ENCODE measurements at places on chromosomes 6 and 20.
A peak's percentile ranks its signal among the peaks of the same experiment; 100 is the strongest.

DNA sequence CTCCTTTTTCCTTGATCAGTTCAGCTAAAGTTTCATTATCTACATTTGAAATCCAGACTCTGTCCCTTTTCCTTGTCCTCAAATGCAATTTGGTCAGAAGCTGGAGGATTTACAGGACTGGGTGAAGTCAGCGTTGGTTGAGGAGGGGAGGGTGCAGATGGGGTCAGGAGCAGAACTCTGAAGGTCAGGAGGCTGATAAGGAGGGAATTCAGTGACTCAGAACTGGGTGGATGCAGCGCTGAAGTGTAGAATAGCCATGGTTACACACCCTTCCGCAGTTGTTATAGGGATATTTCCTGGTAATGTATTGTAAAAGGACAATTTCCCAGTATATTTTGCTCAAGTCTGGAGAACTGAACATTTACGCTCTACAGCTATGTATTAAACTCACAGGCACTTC is 133.1 kb upstream of the FOXA2 start:
- DNase-seq: no peak

DNA sequence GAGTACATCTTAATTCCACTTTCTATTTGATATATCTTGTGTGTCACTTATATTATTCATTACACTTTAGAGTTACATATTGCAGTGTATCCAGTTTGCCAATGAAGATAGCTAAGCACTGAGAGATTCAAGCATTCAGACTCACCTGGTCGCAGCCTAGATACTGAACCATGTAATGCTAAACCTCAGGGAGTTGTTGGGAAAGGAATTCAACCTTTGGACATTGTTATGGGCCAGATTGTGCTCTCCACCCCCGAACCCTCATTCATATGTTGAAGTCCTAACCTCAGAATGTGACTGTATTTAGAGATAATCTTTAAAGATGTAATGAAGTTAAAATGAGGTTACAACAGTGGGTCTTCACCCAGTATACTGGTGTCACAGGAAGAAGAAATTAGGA is 13.8 kb upstream of the KIF16B start:
- DNase-seq: no peak

DNA sequence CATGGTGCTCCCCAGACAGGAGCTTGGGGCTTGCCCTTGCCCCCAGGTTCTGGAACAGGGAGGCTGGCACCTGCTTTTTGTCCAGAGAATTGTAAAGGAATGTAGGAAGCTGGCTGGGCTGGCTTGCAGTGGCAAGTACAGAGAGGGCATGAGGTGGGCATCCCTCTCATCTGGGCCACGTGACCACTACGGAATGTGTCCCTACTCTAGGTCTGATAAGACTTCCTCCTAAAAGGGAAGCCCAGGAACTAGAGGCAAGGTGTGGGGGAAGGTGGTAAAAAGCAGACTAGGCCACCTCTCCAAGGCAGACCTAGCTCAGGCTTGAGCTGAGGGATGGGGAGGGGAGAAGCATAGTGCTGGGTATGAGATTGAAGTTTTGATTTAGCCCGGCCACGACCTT is 38.8 kb downstream of the UNC5CL start:
- no peak for DNase-seq

GRCh38 chr20:3711484-3711941 is 887 bp downstream of the SIGLEC1 start:
- DNase-seq: no peak

DNA sequence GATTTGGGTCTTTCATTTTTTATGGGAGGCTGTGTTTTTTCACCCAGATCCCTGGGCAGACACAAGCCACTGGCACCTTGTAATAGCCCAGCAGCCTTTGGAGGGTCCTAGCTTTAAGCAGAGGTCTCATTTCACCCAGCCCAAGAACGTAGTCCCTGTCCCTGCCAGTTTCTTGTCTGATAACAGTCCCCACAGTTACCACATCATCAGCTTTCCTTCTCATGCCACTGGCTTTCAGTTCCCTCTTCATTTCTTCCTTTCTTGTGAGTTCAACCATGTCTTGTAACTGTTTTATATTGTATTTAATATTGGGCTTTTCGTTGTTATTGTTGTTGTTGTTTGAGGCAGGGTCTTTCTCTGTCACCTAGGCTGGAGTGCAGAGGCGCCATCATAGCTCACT is 10.6 kb downstream of the PNPLA1 start:
- DNase-seq: no peak

GRCh38 chr20:4946986-4947385 is 54.3 kb downstream of the SLC23A2 start:
- DNase-seq: no peak

GRCh38 chr20:17666481-17666880 is 15.6 kb downstream of the RRBP1 start:
- DNase-seq: no peak

DNA sequence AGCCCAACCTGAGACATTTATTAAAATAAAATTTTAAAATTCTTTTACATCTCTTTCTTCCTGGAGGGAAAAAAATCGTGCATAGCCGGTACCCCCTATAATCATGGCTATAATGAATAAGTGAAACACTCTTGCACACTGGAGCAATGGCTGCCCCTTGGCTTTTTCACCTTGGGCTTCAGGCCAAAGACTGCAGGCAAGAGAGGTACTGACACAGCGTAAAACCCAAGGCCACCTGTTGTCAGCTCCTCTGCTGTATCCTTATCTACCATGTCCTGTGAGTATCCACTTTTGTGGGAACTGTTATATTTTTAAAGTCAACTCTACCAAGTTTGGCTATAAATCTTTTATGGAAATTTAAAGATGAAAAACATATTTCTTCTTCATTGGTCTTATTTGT is 23.0 kb upstream of the LY86 start:
- no peak for DNase-seq

DNA sequence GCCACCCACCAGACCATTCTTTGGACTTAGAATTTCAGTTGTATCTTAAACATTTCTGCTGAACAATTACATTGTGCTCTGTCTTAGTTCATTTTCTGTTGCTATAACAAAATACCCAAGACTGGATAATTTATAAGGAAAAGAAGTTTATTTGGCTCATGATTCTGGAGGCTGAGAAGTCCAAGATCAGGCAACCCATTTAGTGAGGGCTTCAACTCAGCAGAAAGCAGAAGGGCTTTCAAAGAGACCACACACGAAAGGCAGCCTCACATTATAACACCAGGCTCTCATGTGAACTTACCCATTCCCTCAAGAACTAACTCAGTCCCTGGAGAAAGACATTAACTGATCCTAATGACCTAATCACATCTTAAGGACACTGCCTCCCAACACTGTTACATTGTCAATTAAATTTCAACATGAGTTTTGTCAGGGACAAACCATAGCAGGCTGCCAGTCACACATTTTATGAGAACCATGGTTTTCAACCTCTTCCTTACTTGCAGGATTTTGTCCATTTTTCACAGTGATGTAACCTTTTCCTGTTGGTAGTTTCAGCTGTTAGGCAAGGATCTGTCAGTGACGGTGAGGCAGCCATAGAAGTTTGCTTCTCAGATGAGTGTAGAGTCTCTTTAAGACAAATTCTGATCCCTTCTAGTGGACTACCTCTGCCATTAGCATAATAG is 399.6 kb upstream of the SOX4 start:
- DNase-seq: no peak

DNA sequence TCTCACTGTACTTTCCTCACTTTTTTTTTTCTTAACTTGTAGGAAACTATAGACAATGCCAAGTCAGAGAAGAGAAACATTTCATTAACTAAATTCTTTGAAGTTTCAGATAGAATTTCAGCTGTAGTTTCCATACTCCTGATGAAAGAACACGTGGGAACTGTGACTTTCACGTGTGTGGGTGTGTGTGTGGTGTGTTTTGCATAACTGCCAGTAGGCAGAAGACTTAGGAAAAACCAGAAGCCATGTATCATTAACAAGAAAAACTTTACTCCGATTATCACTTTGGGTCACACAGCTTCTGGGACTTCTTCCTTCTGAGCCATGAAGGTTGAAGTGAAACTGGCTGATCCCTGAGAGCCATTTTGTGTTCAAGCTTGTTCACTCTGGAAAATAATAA is 483.3 kb downstream of the TFAP2B start:
- no peak for DNase-seq

DNA sequence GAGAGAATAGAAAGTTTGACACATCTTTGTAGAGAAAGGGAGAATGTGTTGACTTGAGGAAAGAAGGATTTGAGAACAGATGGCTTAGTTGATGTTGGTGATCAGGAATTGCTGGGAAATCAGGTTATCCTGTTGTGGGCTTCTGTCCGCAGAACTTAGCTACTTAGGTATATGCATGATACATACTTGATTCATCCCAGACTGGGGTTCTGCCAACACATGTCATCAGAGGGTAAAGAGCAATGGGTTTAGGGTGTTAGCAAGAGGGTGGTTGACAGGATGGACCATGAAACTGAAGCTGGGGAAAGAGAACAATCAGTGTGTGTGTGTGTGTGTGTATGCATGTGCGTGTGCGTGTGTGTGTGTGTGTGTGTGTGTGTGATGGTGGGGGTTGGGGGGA is 50.6 kb upstream of the NELFCD start:
- DNase-seq: no peak

DNA sequence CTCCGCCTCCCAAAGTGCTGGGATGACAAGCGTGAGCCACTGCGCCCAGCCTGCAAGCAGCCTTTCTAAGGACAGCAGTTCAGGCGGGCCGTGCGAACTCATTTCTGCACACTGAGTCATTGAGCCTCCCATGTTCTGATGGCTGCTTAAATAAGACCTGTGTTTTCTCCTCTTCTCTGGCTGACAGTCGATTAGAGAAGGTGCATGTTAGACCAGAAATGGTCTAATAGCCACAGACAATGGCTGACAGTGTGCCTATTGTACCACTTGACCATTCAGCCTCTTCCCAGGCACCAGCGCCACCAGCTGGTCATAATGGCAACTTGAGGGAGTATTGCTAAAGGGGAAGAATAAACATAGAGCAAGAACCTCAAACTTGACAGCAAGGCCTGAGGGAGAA is 6.2 kb downstream of the CST11 start:
- DNase-seq: peak; percentile 73

GRCh38 chr20:602111-602970 is 7.8 kb downstream of the TCF15 start:
- no peak for DNase-seq

- DNase-seq: no peak
Observed at GRCh38 chr6:47919875-47920274, 138.0 kb downstream of the OPN5 start.

DNA sequence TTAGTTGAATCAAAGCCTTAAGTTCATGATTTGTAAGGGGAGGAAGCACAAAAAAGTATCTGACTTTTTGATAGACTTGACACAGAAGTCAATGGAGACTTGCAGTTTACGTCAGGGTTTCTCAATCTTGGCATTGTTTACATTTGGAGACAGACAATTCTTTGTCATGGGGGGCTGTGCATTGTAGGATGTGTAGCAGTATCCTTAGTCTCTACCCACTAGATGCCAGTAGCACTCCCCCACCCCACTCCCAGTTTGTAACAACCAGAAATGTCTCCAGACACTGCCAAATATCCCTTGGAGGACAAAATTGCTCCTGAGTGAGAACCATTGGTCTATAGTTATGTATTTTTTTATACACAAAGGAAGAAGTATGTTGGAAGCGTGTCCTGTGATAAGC is 434.1 kb downstream of the RFPL4B start:
- DNase-seq: peak; percentile 22

DNA sequence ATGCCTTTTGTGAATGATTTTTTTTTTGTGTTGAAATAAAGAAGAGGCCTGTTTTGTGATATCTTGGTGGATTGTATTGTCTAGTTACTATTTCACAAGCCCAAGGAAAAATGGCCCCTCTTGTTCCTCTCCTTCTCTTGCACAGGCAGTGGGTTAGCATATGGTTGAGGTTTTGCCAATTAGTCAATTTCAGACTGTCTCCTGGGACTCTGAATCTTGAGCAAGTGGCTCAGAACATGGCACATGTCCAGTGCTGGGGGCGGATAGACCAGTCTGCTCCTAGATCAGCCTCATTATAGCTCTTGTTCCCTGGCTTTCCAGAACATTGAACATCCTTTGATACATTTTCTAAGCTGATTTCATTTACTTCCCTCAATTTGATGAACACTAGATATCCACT is 589.2 kb downstream of the PHF3 start:
- DNase-seq: no peak

DNA sequence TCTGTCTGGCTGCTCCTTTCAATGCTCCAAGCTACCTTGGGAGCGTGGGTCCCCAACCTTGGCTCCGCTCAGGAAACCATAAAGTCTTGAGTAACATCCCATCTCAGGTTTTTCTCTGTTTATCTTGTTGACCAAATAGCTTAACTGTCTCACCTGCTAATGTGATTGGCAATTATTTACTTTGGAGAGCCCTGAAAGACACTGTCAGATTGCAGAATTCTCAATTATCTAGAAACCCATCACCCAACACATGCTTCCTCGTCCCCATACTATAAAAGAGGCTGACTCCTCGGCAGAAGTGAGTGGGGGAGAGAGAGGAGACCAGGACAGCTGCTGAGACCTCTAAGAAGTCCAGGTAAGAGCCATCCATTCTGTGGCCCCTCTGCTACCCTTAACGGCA is at the start of gene BPIFA1:
TSS of gene BPIFA1 (plus strand) at position 301 of the 400 bp plus-strand sequence. CDS start 1,716 bp downstream, outside the sequence.
- no peak for DNase-seq

DNA sequence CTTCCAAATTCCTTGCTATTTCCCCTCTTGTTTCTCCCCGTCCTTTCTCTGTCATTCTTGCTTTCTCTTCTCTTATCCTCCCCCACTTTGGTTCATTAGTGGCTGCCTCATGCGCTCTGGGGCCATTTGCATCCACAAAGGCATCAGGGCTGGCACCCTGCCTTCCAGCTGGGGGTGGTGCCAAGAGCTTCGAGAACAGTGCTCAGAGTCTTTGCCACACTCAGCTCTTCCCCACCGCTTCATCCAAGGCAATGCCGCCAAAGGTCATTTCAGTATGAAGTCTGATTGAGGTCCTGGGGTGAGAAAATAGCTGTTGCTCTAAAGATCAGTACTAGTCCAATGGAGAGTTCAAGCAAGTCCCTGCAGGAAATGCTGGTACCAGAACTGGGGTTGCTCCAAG is 22.7 kb downstream of the OLIG3 start:
- DNase-seq: no peak

GRCh38 chr6:93021235-93021915 is 398.0 kb downstream of the EPHA7 start:
- no peak for DNase-seq

- DNase-seq: no peak
Observed at GRCh38 chr20:36272547-36273220, 33.5 kb upstream of the DLGAP4 start.

DNA sequence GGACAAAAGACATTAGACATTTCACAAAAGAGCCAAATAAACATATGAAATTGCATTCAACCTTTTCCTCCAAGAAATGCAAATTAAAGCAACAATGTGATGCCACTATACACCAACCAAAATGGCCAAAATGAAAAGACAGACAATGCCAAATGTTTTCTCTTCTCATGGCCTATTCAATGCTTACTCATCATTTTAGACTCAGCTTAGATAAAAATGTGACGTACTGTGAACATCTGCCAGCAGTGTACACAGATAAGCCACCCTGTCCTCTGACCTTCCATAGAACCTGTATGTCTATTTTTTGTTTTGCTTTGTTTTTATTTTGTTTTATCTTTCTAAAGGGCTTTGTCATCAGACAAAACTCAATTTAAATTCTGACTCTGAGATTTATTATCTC is 385.2 kb downstream of the FRK start:
- no peak for DNase-seq

All from NCI-H526 (cell line).